Lower lobe of right lung (tissue), 2 donors: ENCODE measurements at places on chromosomes 5 and 9. TPM values are rescaled to one million over a fixed set of nuclear protein-coding genes. Genes with fewer than 3 reads are reported as not detected.

GRCh38 chr5:72006361-72006760, 100.9 kb upstream of the MAP1B start:
- H3K36me3 ChIP-seq: no peaks in the 10 kb centered on the region
- no peak for DNase-seq
- no peak overlapping the region for H3K4me3 ChIP-seq
- H3K4me1 ChIP-seq: no peaks in the 10 kb centered on the region
- no peaks in the 10 kb centered on the region for H3K27me3 ChIP-seq

Gene ZNF483
- total RNA-seq: 5.1 TPM

GRCh38 chr5:27252911-27253310, 214.5 kb upstream of the CDH9 start:
- no peaks in the 10 kb centered on the region for H3K36me3 ChIP-seq
- no peak overlapping the region for H3K4me3 ChIP-seq
- no peak for DNase-seq
- H3K27me3 ChIP-seq: no peaks in the 10 kb centered on the region
- no peak overlapping the region for H3K27ac ChIP-seq
- H3K4me1 ChIP-seq: no peaks in the 10 kb centered on the region

Gene MELK
- total RNA-seq: 1.7 TPM

DNA sequence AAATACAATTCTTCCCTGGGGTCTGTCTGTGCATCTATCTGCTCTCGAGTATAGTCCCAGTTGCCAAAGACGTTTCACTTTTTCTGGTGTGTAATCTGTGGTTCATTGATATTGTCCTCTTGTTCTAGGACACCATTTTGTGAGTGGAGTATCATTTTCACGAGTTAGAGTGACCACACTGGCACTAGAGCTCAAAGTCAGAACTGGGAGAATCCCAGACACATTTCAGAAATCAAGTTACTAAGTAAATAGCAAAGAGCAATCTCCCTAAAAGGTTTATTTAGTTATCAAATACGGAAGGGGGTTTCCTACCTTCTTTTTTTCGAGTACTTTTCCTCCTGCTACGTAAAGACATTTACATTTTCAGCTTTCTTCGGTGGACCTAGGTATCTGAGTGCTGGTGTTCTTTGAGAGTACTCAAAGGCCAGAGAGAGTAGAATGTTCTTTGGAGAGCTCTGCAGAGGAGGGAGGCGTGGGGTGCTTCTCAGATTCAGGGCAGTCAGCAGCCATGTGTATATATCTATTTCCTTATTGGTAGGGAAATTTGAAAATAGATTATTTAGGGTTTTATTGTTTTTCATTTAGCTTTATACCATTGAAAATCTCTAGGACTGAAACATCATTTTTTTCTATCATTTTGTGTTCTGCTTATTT, 8.9 kb upstream of the HSPA9 start:
- no peaks in the 10 kb centered on the region for H3K4me1 ChIP-seq
- H3K27me3 ChIP-seq: no peaks in the 10 kb centered on the region
- no peak for DNase-seq
- H3K4me3 ChIP-seq: no peak overlapping the region

DNA sequence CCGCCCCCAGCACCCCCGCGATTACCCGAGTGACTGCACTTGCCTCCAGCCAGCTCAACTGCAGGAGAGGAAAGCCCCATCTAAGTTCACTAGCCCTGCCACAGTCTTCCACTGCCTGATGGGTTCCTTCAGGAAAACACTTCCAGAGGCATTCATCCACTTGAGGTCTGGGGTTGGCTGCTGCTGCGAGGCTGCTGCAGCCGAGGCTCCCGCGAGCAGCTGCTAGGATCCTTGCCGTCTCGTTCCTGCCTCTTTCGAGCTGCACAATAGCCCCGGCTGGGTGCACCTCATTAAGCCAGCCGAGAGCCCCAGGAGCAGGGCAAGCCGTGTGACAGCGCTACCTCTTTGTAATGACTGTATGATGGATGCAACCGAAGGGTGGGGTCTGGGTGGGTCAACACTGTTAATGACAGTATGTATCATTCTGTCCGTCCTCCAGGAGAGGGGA, 24.2 kb upstream of the ELAVL2 start:
- H3K4me1 ChIP-seq: peaks cover 5% of the 10 kb centered on the region
- H3K4me3 ChIP-seq: no peak overlapping the region
- DNase-seq: no peak
- no peak overlapping the region for H3K27ac ChIP-seq
- H3K36me3 ChIP-seq: no peaks in the 10 kb centered on the region

GRCh38 chr9:110126986-110127864, 80.7 kb downstream of the C9orf152 start:
- no peaks in the 10 kb centered on the region for H3K36me3 ChIP-seq
- H3K4me3 ChIP-seq: peak overlapping the region; percentile 41
- peaks cover 67% of the 10 kb centered on the region for H3K4me1 ChIP-seq
- H3K27ac ChIP-seq: peak overlapping the region; percentile 77

GRCh38 chr5:132816083-132816482, 3.0 kb downstream of the SOWAHA start:
- H3K4me1 ChIP-seq: peaks cover 23% of the 10 kb centered on the region
- peaks cover 44% of the 10 kb centered on the region for H3K27me3 ChIP-seq
- no peak overlapping the region for H3K27ac ChIP-seq
- H3K36me3 ChIP-seq: no peaks in the 10 kb centered on the region

GRCh38 chr5:178435321-178436238, 154.6 kb downstream of the COL23A1 start:
- H3K36me3 ChIP-seq: no peaks in the 10 kb centered on the region
- no peak overlapping the region for H3K4me3 ChIP-seq
- no peak for DNase-seq
- H3K4me1 ChIP-seq: peaks cover 4% of the 10 kb centered on the region
- no peaks in the 10 kb centered on the region for H3K27me3 ChIP-seq
- no peak overlapping the region for H3K27ac ChIP-seq

DNA sequence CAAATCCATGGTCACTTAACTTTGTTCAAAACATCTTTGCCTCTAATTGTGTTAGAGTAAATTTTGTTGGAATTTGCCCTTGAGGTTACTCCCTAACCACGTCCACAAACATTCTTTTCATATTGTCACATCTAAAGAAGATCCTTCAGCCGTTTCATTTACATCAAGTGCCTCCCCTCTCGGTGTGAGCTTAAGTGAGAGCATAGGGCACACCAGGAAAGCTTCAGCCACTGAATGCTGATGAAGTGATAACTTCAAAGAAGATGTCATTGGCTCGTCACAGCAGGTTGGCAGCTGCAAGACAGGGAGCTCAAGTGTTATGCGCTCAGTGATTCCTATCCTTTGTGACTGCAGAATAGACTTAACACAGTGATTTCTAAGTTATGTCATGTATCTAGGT, 49.6 kb upstream of the ADAMTS19 start:
- H3K4me1 ChIP-seq: no peaks in the 10 kb centered on the region
- no peak overlapping the region for H3K27ac ChIP-seq
- DNase-seq: no peak
- no peaks in the 10 kb centered on the region for H3K27me3 ChIP-seq
- H3K4me3 ChIP-seq: no peak overlapping the region

Gene RABGAP1
- total RNA-seq: 62.0 TPM

Gene AFAP1L1
- total RNA-seq: 26.6 TPM

DNA sequence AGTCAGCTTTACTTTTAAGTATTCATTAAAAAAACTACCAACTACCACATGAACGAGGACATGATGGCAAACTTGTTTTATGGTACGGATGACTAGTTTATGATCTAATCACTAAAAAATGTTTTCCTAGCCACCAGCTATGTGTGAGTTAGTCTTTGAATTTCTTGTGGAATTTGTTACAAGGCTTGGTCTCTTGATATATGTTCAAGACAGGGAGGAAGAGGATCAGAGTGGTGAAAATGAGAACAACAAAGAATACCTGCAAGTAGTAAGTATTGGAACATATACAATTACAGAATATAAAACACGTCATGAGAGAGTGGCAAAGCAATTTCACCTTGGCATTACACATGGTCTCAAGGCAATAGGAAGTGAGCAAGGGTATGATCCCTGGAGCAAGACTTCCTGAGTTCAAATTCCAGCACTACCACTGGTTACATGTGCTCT, 548.6 kb upstream of the TLE4 start:
- H3K4me3 ChIP-seq: no peak overlapping the region
- DNase-seq: no peak
- H3K4me1 ChIP-seq: no peaks in the 10 kb centered on the region
- H3K36me3 ChIP-seq: no peaks in the 10 kb centered on the region

- H3K4me1 ChIP-seq: no peaks in the 10 kb centered on the region
- H3K36me3 ChIP-seq: no peaks in the 10 kb centered on the region
- H3K4me3 ChIP-seq: no peak overlapping the region
- DNase-seq: no peak
- H3K27me3 ChIP-seq: no peaks in the 10 kb centered on the region
- no peak overlapping the region for H3K27ac ChIP-seq
Measured at GRCh38 chr9:135766251-135766650, 64.3 kb downstream of the KCNT1 start.

GRCh38 chr5:145680767-145681166, 154.4 kb downstream of the PRELID2 start:
- no peaks in the 10 kb centered on the region for H3K27me3 ChIP-seq
- no peak overlapping the region for H3K4me3 ChIP-seq
- DNase-seq: no peak
- H3K27ac ChIP-seq: no peak overlapping the region
- H3K4me1 ChIP-seq: no peaks in the 10 kb centered on the region

Gene OBP2B
- total RNA-seq: not detected

GRCh38 chr5:77990020-77990419, 213.9 kb upstream of the TBCA start:
- H3K4me1 ChIP-seq: no peaks in the 10 kb centered on the region
- no peak overlapping the region for H3K27ac ChIP-seq
- H3K36me3 ChIP-seq: no peaks in the 10 kb centered on the region
- no peaks in the 10 kb centered on the region for H3K27me3 ChIP-seq

Gene C1QTNF3
- 6.7 TPM for total RNA-seq

Gene BTNL3
- total RNA-seq: not detected

DNA sequence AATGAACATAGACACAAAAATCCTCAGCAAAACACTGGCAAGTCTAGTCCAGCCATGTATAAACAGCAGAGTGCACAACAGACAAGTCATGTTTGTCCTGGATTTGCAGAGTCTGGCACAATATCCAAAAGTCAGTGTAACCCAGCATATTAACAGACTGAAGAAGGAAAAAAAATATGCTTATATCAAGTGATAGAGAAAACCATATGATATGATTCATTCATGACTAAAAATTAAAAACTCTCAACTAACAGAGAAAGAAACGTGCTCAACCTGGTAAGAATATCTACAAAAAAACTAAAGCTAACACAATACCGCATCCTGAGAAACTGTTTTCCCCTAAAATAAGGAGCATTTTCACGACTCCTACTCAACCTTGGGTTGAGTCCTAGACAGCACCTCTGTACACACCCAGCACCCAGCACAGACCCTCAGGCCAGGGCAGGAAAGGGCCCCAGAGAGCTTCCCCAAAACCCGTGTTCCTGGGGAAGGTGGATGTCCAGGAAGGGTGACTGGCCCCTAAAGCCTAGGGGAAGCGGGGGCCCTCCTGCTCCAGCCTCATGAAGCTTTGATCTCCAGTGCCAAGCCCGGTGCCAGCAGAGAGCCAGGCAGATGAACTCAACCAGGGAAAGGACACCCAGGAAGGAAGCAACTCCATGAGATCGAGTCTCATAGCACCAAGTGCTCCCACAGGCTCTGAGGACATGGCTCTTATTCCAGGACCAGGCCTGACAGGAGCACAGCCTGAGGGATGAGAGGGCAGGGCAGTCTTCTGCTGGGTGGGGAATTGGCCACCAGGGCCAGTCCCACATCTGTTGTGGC, 38.9 kb downstream of the ADAMTS2 start:
- H3K36me3 ChIP-seq: no peaks in the 10 kb centered on the region
- H3K4me3 ChIP-seq: no peak overlapping the region
- H3K27me3 ChIP-seq: no peaks in the 10 kb centered on the region
- no peaks in the 10 kb centered on the region for H3K4me1 ChIP-seq
- H3K27ac ChIP-seq: no peak overlapping the region
